ENCODE measurements at places on chromosomes 2 and 18. TPM values are rescaled to one million over a fixed set of nuclear protein-coding genes. Genes with fewer than 3 reads are reported as not detected.

Gene ABCB11
- total RNA-seq, result 0.07 TPM

Gene CNDP1
- total RNA-seq, result 0.60 TPM

- peak; percentile 12 for DNase-seq
- H3K4me3 ChIP-seq, result no peak overlapping the region
- peaks cover 11% of the 10 kb centered on the region for H3K36me3 ChIP-seq
- no peaks in the 10 kb centered on the region for H3K4me1 ChIP-seq
- H3K27me3 ChIP-seq, result no peaks in the 10 kb centered on the region
- peak overlapping the region; percentile 11 for H3K27ac ChIP-seq
These were observed 11.3 kb downstream of the HYCC2 start for GRCh38 chr2:201059961-201060755.

DNA sequence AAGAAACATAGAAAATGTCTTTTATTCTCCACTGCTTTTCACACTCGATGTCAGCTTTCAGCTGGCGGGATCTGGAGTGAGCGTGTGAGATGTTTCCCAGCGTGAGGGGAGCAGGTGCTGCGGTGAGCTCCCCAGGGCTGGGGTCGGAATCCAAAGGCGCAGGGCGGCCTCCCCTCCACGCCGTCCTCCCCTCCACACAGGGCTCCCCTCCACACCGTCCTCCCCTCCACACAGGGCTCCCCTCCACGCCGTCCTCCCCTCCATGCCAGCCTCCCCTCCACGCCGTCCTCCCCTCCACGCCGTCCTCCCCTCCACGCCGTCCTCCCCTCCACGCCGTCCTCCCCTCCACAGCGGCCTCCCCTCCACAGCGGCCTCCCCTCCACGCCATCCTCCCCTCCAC, 26.9 kb upstream of the KCNG2 start:
- no peaks in the 10 kb centered on the region for H3K4me1 ChIP-seq
- H3K36me3 ChIP-seq, result no peaks in the 10 kb centered on the region
- no peak overlapping the region for H3K27ac ChIP-seq
- no peak overlapping the region for H3K4me3 ChIP-seq

DNA sequence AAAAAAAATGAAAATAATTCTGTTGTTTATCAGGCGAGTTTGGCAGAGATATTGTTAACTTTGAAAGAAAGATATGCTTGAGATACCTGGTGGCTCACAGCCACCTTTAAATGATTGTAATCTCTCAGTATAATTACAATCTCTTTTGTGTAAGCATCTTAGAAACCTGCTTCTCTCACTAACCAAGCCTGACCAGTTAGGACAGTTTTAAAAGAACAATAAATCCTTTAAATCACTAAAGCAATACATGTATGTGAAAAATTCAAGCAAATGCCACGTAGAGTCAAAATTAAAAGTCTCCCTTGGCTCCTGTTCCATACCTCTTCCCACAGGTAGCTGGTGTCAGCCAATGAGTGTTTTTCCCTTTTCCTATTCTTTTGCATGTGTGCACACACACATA, 15.7 kb upstream of the SGPP2 start:
- no peaks in the 10 kb centered on the region for H3K4me1 ChIP-seq
- no peaks in the 10 kb centered on the region for H3K27me3 ChIP-seq
- DNase-seq, result no peak
- no peaks in the 10 kb centered on the region for H3K36me3 ChIP-seq
- H3K4me3 ChIP-seq, result no peak overlapping the region

- H3K4me3 ChIP-seq, result no peak overlapping the region
- no peaks in the 10 kb centered on the region for H3K4me1 ChIP-seq
- no peak for DNase-seq
- H3K27me3 ChIP-seq, result no peaks in the 10 kb centered on the region
- no peak overlapping the region for H3K27ac ChIP-seq
These were observed 294.2 kb upstream of the HNMT start for GRCh38 chr2:137670111-137670510.

All from natural killer cell (primary cell).